ENCODE measurements at places on chromosomes 2 and 18.

DNA sequence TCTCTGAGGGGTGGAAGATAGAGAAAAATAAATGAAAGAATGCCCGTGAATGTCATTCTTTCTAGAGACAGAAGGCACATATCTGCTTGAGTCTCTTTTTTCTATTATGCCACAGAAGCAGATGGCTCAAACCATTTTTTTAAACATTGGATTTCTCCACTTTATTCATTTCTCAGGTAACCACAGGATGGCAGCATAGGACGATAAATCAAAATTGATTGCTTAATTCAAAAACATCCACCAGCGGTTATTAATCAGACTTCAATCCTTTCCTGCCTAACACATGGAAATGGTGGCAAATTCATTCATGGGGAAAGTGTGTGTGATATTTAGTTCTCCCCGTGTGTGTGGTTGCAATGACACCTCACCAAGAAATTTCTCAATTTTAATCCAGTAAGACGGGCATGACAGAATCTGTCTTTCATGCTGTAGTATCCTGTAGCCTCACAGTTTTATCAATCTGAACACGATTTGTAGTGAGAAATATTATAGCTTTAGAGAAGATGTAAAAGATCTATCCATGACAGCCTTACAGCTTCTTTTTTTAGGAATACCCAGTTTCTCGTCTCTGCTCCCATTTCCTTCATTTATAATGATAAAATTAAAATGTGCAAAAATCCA, 72.2 kb downstream of the DSC3 start:
- no peak for DNase-seq

GRCh38 chr2:176136374-176137251, 7.1 kb downstream of the HOXD8 start:
- no peak for DNase-seq

DNA sequence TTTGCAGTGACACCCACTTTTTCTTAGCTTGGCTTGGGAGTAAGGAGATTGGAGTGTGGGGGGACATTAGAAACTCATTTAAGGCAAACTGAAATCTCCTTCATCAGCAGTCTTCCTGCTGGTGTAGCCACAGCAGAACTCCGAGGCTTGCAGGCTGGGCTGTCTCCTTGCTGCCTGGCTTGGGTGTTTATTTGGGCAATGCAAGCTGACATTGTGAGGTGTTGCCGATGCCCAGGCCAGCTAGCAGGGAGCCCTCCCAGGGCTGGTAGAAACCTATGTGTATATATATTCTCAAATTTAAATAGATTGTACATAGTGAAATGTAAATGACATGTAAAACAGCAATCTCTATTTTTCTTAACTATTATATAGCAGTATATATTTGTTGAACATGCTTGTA, 11.8 kb downstream of the GDF7 start:
- no peak for DNase-seq

DNA sequence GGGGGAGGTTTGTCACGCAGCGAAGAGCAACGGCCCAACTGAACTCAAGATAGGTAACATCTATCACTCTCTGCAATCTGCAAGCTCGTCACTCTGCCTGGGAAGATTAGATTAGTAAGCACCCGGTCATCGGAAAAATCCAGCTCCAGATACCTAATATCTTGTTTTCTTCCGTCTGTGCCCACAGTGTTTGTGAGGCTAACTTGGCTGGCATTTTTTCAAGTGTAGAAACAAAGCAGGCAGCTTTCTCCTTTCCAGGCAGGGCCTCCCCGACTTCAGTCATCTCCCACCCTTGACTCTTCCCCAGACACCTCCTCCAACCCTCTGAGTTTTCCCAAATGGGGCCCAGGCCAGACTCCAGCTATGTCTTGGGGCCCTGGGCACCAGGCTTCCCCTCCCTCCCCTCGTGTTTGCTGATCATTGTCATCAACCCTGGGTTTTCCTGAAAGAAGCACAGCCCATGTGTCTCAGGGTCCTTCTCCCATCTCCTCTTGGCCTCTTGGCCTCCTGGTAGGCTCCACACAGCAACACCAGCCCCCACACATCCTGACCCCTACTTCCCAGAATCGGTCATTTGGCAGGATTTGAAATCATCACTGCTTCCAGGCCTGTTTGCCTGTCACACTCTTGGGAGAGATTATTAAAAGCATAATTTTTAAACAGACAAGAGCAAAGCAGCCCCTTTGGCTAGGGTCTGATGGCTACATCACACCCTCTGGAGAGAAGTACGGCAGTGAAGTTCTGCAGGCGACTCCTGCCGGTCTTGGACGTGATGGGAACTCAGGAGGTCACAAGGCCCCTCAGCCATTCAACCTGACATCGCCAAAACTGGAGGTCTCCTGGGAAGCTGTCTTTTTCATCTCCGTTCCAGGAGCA, 144.9 kb upstream of the ID2 start:
- DNase-seq: no peak

DNA sequence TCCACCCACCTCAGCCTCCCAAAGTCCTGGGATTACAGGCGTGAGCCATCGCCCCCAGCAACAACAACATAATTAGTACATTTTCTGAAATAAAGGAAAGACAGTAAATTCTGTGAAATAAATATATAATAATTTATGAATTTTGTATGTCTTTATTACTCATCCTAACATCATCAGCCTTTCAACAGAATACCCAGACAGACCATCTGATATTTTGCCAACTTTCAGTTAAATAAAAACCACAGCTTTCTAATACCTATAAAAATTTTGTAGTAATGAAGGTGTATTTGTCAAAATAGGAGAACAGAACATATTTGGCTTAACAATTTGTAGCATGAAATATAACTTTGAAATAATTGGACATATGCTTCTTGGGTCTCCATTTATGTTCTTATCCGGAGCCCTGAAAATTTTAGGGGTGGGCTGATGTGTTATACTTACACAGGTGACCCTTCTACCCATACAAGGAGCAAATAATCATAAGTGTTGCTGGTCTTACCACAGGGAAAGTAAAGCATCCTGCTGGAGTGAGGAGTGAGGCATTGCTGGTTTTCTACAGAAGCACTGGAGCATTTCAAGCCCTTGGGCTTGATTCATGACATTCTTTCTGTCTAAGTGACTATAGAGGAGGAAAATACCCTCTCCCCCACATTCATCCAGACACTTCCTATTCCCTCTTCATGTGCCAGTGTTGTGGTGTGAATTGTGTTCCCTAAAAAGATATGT, 99.3 kb downstream of the SPOPL start:
- DNase-seq: no peak

Data from CD4-positive, alpha-beta T cell treated with Interleukin-12 subunit alpha and Interleukin-12 subunit beta, for 1 hour (primary cell).